Breast epithelium (tissue), 4 donors: ENCODE measurements at places on chromosomes 6 and 20. TPM values are rescaled to one million over a fixed set of nuclear protein-coding genes. Genes with fewer than 3 reads are reported as not detected.

The CCN6 gene
- not detected for total RNA-seq

The GJA1 gene
- total RNA-seq: 91.0 TPM

The SPATA25 gene
- 3.9 TPM for total RNA-seq

The SALL4 gene
- total RNA-seq: 0.33 TPM

The EYA2 gene
- total RNA-seq: 19.2 TPM

The PM20D2 gene
- total RNA-seq: 3.7 TPM

GRCh38 chr6:107531868-107532267 is 42.0 kb downstream of the SOBP start:
- H3K4me3 ChIP-seq: no peak overlapping the region
- DNase-seq: no peak
- H3K27ac ChIP-seq: no peak overlapping the region
- H3K4me1 ChIP-seq: no peaks in the 10 kb centered on the region
- H3K27me3 ChIP-seq: no peaks in the 10 kb centered on the region
- H3K36me3 ChIP-seq: no peaks in the 10 kb centered on the region

- no peaks in the 10 kb centered on the region for H3K27me3 ChIP-seq
- DNase-seq: no peak
- no peak overlapping the region for H3K27ac ChIP-seq
- H3K4me1 ChIP-seq: no peaks in the 10 kb centered on the region
- H3K4me3 ChIP-seq: no peak overlapping the region
Observed at GRCh38 chr6:42405021-42405420, 46.7 kb downstream of the TRERF1 start.

GRCh38 chr6:159416891-159417560 is 247.8 kb downstream of the FNDC1 start:
- no peak overlapping the region for H3K27ac ChIP-seq
- no peak for DNase-seq
- no peaks in the 10 kb centered on the region for H3K27me3 ChIP-seq
- no peak overlapping the region for H3K4me3 ChIP-seq
- H3K36me3 ChIP-seq: no peaks in the 10 kb centered on the region
- H3K4me1 ChIP-seq: no peaks in the 10 kb centered on the region

GRCh38 chr20:3101737-3102574 is 17.4 kb upstream of the AVP start:
- H3K27me3 ChIP-seq: no peaks in the 10 kb centered on the region
- H3K27ac ChIP-seq: no peak overlapping the region
- no peaks in the 10 kb centered on the region for H3K36me3 ChIP-seq
- DNase-seq: no peak

DNA sequence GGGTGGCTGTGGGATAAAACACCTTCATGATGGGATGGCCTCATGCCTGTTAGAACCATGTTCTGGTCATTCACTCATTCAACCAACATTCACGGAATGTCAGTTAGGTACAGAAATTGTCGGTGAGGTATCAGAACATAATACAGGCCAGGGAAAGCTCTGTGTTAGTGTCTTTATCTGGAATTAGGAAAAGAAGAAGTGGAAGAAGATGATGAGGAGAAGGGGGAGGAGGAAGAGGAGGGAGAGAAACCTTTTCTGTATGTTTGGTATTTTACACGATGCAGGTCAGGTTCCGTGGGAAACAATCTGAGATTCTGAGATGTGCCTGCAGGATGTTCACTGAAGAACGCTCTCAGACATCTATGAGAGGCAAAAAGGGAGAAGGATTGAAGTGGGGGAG is 5.6 kb downstream of the ADTRP start:
- peaks cover 5% of the 10 kb centered on the region for H3K4me1 ChIP-seq
- no peaks in the 10 kb centered on the region for H3K36me3 ChIP-seq
- H3K27me3 ChIP-seq: no peaks in the 10 kb centered on the region
- H3K27ac ChIP-seq: peak overlapping the region; percentile 89
- no peak for DNase-seq

DNA sequence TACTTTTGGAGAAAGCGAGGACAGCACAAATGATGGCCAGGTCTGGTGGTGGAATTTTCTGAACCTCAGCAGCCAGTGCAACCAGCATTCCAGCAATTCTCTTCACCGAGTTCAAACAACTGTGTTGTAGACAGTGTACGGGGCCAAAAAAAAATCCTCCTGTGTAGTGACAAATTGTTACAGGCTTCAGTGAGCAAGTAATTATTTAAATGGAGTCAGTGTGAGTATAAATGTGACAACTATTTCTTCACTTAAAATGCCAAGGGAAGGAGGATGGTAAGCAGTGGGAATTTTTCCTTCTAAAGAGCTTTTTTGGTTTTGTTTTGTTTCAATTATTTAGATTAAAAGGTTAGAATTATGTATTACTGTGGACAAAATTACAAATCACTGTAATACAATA is 154.1 kb downstream of the TMEM242 start:
- no peaks in the 10 kb centered on the region for H3K4me1 ChIP-seq
- H3K4me3 ChIP-seq: no peak overlapping the region
- no peak overlapping the region for H3K27ac ChIP-seq

GRCh38 chr6:473768-474452 is 82.4 kb downstream of the IRF4 start:
- H3K27ac ChIP-seq: no peak overlapping the region
- no peaks in the 10 kb centered on the region for H3K4me1 ChIP-seq
- H3K36me3 ChIP-seq: no peaks in the 10 kb centered on the region
- peaks cover 3% of the 10 kb centered on the region for H3K27me3 ChIP-seq
- no peak for DNase-seq
- no peak overlapping the region for H3K4me3 ChIP-seq

- H3K4me3 ChIP-seq: no peak overlapping the region
- H3K27ac ChIP-seq: no peak overlapping the region
- H3K4me1 ChIP-seq: no peaks in the 10 kb centered on the region
- H3K27me3 ChIP-seq: peaks cover 4% of the 10 kb centered on the region
- H3K36me3 ChIP-seq: no peaks in the 10 kb centered on the region
- DNase-seq: no peak
Observed at GRCh38 chr20:46649650-46649949, 1.7 kb downstream of the SLC13A3 start.

DNA sequence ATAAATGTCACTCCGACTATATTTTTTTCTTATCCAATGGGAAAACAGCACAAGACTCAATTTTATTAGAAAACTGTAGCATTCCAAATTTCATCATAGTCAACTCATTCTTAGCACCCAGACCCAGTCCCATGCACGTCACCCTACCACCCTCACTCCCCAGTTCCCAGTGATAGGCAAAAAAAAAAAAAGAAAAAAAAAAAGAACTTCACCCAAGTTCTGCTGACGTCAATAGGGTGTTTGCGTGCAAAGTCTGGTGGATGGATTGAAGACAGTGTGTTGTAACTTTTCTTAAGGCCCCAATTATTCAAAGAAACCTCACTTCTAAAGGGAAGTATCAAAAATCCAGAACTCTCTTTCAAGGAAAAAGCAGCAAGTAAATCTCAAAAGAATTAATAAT is 213.9 kb upstream of the PRDM1 start:
- no peak overlapping the region for H3K27ac ChIP-seq
- no peaks in the 10 kb centered on the region for H3K36me3 ChIP-seq
- DNase-seq: no peak

DNA sequence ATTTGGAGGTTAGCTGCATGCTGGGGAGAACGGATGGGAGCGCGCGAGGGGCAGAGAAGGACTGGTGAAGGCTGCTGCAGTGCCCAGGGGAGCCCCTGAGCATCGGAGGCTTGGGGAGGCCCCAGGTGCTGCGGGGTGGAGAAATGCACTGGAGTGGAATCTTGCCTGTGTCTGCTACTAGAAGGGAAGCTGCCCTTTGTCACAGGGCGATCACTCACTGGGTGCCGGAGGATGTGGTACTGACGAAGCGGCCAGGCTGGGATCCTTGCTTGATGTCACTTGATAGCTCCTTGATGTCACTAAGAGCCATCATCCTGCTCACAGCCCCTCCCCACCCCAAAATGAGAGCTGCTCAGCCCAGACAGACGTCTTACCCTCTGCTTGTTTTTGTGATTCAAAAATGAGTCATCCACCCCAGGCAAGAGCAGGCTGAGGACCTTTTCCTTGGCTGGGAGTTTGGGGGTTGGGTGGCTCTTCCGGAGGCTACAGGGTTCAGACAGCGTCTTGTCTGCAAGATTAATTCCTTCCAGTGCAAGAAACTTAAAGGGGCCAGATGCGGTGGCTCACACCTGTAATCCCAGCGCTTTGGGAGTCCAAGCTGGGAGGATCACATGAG is 62.6 kb upstream of the PMEPA1 start:
- H3K27me3 ChIP-seq: no peaks in the 10 kb centered on the region
- no peak overlapping the region for H3K27ac ChIP-seq
- no peaks in the 10 kb centered on the region for H3K36me3 ChIP-seq
- H3K4me3 ChIP-seq: no peak overlapping the region

- H3K4me1 ChIP-seq: no peaks in the 10 kb centered on the region
- H3K27me3 ChIP-seq: no peaks in the 10 kb centered on the region
- no peaks in the 10 kb centered on the region for H3K36me3 ChIP-seq
- H3K27ac ChIP-seq: peak overlapping the region; percentile 28
- no peak for DNase-seq
Observed at GRCh38 chr6:152698692-152699091, 995 bp downstream of the MYCT1 start.

DNA sequence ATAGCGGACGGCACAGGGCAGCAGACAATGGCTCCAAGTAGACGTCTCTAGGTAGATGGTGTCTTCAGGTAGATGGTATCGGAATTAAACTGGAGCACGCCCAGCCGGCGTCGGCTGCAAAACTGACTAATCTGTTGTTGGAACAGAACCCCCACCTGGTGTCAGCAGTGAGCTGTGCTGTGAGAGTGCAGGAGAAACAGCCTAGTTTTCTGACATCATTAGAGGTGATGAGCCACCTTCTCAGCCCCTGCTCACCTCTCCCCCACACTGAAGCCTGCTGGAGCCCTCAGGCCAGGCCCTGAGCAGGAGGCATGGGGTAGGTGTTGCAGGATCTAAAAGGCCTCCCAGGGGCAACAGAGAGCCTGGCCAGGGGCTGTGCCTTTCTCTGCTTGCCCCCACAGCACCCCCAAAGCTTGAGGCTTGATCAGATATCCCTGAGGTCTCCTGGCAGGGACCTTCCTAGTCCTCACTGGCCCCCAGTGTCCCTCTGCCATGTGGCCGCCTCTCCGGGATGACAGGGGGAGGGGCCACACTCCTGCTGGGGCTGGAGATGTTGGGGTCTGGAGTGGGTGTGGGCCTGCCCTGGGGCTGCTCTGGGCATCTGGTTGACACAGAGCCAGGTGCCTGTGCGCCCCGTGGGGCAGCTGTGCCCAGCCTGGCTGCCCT is 6.9 kb upstream of the HELZ2 start:
- no peaks in the 10 kb centered on the region for H3K27me3 ChIP-seq
- no peak overlapping the region for H3K4me3 ChIP-seq
- no peaks in the 10 kb centered on the region for H3K36me3 ChIP-seq
- peak; percentile 80 for DNase-seq
